ENCODE measurements at places on chromosomes 11 and 22.

- DNase-seq, result no peak
Observed at GRCh38 chr11:25593221-25593620, 738.7 kb upstream of the ANO3 start.

DNA sequence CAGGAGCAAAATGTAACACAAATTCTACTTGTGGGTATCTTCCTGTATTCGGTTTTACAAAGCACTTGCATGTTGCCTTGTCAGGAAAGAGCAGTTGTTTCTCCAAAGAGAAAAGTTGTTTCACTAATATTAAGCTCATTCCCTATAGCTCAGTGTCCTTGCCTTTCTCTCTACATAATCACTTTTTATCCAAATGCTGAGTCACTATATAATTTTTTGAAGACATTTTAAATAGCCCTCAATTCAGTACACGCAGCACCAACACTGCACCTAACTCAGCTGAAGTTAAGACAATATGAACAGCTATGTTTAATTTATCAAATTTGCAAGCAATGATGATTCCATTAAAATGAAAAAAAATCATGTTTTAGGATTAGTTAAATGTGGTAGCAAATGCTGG lies 14.5 kb upstream of the MRTFA start:
- no peak for DNase-seq

- DNase-seq, result no peak
Observed at GRCh38 chr11:130295657-130296056, 19.1 kb downstream of the ZBTB44 start.

DNA sequence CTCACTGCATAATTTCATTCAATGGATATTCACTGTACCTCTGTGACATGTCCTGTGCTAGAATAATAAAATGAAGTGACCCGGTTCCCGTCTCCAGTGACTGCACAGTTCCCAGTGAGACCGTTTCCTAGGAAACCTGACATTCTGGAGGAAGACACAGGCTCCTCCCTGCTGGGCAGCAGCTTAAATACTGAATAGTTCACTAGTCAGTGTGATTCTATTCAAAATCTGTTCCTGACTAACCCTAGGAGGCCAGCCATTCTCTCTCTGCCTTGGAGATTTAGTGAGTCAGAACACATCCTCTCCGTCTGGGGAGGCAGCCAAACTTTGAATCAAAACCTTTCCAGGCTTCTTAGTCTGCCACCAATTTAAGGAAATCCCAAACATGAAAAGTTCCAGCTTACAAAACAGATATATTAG lies 11.3 kb downstream of the TRIM66 start:
- no peak for DNase-seq

- no peak for DNase-seq
Observed at GRCh38 chr11:102807921-102808320, 10.0 kb upstream of the MMP1 start.
